Activated CD8-positive, alpha-beta memory T cell treated with anti-CD3 and anti-CD28 coated beads for 24 hours (primary cell): ENCODE measurements at places on chromosomes 4 and X.
A peak's percentile ranks its signal among the peaks of the same experiment; 100 is the strongest.

- no peak for DNase-seq
Observed at GRCh38 chr4:48944252-48944651, 37.7 kb upstream of the OCIAD2 start.

DNA sequence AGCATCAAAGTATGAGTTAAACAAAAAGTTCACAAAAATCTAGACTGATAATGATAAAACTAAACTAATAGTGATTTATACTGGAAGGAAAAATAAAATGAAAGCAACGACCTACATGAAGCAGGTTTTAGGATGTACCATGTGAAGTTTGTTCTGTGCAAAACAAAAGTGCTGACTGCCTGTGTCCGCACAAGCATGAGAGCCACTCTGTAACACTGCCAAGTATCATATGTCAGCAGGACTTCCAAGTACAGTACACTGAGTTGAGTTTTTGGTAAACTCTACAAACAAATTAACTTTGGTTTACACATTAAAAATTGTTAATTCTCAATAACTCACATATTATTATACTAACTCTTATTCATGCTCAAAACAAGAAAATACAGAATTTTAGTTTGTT is 459.0 kb downstream of the PDGFC start:
- DNase-seq: no peak

DNA sequence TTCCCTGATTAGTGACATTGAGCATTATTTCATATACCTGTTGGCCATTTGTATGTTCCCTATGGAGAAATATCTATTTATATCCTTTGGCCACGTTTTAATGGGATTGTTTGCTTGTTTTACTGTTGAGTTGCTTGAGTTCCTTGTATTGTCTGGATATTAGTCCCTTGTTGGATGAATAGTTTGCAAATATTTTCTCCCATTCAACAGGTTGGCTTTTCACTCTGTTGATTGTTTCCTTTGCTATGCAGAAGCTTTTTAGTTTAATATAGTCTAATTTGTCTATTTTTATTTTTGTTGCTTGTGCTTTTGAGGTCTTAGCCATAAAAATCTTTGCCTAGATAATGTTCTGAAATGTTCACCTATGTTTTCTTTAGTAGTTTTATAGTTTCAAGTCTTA is 60.2 kb upstream of the HUWE1 start:
- DNase-seq: no peak

- no peak for DNase-seq
Observed at GRCh38 chr4:14465507-14465906, 536.8 kb upstream of the CPEB2 start.

DNA sequence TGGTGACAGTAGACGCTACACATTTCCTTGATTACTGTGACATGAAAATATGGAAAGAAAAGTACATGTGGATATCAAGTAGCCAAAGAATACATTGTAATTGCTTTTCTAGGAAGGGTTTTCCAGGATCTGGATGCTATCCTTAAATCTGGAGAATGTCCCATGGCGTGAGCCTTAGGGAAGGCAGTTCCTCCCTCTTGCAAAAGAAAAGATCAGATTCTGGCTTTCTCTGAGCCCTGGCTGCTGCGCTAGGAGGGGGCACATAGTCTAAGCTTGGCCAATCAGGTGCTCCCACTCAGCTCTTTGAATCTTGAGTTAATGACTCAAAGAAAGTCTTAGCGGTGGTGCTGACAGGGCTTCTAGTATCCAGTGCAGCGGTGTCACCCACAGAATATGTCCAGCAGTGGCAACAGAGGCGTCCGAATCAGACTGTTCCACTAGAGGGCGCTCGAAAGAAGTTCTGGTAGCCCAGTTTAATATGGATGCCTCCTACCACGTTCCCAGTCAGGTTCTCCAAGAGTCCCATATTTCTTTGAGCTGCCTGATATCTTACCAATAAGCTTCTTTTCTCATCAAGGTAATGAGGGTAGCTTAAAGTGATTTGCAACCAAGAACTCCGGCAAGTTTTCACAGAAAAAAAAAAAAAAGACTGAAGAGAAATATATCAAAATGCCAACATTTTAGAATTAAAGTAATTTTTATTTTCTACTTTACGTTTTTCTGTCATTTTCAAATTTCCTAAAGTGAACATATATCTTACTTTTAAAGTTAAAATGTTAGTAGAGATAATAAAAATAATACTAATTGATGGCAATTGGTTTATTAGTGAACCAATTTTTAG is 213.4 kb upstream of the S100G start:
- DNase-seq: peak; percentile 81
